ENCODE measurements at places on chromosomes 16 and 17.

GRCh38 chr16:72705801-72706200 is 342.1 kb downstream of the ZFHX3 start:
- no peak for DNase-seq

DNA sequence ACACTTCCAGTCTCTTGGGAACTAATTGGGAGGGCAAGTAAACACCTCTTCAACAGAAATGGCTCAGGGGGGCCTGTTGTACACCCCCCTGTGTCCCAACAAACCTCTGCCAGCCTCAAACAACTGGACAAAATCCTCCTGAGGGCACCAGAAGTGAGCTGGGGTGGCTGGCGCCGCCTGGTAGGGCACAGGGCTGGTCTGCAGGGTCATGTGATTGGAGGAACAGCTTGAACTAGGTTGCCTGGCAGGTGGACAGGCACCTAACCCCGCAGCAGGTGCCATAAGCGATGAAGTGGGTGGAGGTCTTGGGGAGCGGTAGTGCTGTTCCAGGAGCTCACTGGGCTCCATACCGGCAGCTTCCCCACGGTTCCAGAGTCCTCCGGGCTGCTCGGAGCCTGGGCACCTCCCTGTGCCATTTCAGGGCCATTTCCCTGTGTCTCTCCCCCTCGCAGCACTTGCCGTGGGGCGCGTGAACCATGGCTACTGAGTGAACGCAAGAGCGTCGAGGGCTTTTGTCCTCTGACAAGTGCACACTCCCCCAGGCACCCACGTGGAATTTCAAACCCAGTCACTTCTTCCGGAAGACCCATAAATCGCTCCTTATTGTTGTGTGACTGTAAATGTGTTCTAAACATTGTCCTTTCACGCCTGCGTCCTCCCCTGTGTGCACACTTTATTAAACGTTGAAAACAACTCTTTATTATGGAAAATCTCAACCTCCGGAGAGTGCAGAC is 101.5 kb downstream of the SEC14L1 start:
- DNase-seq = no peak

DNA sequence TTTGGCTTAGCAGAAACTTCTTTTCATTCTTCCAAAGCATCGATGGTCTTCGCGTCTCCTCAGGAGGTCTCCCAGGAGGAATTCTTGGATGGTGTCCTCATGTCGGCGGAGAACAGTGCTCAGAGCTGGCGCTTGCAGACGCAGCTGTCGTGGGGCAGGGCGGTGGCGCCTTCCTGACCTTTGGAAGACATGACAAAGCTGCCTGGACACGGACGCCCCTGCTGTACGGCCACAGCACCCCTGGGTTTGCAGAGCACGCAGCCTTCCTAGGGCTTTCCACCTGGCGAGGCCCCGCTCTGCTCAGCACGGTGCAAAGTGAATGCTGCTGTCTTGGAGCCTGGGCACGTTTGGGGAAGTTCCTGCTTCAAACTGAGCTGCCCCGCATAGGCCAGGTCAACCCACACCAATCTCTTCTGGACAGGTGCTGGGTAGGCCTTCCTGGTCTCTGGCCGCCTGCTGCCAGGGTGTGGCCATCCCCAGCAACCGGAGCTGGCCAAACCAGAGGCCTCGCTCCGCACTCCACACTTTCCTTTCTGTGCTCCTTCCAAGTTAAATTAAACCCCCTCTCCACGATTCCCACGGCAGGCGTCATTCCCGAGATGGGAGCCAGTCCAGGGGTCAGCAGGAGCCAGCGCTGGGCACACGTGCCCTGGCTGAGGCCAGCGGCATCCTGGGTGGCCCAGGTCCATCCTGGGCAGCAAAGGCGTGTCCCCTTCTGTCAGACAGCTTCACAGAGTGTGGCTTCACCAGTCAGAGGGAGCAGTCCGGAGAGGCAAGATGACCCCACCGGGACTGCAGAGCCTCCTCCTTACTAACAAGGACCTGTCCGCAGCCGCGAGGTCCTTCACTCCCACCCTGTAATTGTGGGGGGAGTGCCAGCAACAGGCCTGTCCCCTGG is 15.0 kb upstream of the KREMEN2 start:
- no peak for DNase-seq

DNA sequence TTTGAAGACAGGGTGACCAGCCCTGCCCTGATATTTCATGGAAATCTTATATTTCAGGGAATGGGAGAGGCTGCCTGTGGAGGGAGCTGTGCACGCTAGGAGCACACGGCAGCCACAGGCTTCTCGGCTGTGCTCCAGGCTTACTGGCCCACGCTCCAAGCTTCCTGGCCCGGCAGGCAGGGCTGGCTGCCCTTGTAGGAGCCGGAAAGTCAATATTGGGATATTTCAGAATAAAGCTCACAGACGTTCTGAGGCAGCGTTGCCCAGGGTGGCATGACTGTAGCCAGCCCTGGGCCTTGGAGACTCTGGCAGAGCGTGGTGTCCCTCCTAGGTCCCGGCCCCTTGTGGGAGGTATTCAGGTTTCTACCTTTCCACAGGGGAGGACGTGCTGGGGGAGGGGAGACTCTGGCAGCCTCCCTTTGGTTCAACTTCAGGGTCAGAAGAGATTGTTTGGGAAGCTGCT is 95.6 kb downstream of the NPIPB11 start:
- no peak for DNase-seq

DNA sequence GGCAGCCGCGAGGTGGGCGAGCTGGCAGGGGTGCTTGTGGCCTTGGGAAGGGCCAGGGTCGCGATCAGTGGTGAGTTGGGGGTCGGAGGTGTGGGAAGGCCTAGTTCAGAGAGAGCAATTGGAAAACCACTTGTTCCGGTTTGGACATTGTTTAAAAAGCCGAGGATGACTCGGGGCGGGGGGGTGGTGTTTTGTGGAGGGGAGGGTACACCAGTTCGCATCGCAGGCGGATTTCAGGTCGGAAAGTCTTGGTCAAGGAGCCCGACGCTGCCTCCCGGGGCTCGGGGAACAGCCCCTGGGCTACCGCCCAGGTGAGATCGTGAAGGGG is 66.4 kb downstream of the KPNA2 start:
- DNase-seq = no peak

GRCh38 chr17:62043602-62044001 is 21.5 kb downstream of the MED13 start:
- DNase-seq = no peak

- DNase-seq = no peak
Measured at GRCh38 chr17:2468270-2468669, 43.4 kb downstream of the METTL16 start.

- no peak for DNase-seq
Measured at GRCh38 chr17:27407916-27408864, 48.1 kb upstream of the KSR1 start.

DNA sequence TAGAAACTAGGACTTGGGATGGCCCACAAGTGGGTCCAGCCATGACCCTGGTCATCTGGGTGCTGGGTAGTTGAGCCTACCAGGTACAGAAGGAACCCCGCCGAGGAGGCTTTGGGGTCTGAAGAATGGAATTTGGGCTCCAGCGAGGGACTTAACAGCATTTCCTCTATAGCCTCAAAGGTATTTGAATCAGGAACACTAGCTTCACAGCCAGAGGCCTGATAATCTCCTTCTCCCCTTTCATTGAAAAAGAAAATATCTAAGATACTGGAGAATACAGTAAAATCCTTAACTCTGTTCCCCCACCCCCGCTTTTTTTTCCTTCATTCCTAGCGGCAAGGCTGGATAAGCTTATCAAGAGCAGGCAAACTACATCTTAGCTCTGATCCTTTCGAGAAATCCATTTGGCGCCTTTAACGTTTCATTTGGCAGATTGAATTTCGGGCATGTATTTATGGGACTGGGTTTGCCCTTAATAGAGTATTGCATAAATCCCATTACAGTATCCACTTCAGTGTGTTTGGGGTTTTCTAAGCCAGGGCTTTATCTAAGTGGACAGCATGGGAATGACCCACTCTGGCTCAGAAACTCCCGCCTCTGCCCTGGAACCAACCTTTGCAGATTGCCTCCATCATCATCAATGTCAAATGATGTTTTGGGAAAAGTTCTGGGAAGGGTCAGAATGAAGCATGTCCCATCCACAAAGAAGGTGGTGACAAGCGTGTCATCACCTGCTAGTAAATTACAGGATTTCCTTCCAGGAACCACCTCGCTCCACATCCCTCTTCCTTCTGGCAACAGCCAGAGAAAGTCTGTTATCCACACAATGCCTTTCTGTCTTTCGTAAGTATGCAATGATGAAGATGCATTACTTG is 36.9 kb downstream of the XYLT1 start:
- DNase-seq = no peak

- DNase-seq = no peak
Measured at GRCh38 chr17:48545022-48545375, at the start of gene HOXB2. Gene HOXB2 (minus strand): TSS chr17:48545109. CDS start chr17:48544911, 198 bp downstream.

DNA sequence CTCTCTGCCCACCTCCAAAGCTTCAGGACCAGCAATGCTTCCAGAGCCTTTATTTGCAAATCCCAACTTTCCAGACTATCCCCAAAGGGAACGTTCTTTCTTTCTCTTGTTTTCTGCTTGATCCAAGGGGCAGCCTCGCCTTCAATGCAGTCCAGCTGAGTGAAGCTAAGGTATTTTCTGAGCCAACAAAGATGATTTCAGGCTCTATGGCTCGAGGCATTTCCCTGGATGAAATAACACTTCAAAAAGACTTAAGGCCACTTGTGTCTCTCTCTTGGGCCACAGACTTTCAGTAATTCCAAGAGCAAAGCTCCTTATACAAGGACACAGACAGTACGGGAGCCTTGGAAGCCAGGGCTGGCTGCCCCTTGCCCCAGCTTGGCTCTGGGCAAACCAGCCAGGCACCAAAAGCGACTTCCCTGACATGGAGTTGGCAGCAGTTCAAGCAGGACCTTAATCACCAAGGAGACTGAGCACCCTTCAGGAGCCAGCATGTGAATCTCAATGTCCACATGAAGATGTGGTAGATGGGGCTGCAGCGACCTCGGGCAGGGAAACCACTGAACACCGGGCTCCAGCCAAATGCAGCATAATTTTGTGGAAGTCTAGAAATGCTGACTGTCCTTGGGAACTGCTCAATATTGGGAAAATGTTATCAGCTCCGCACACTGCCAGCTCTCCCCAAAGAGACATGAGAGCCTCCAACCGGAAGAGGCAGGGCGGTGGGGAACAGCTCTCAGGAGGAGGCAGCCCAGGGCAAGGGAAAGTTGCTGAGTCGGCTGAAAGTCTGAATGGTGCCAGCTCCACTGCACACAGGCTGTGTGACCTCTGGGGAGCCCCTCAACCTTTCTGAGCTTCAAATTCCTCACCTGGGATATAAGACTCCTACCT is 39.0 kb downstream of the TK2 start:
- no peak for DNase-seq

GRCh38 chr17:15220785-15221184 is 44.3 kb downstream of the PMP22 start:
- DNase-seq = no peak

- no peak for DNase-seq
Measured at GRCh38 chr17:34714475-34715410, 135.4 kb downstream of the TMEM132E start.

DNA sequence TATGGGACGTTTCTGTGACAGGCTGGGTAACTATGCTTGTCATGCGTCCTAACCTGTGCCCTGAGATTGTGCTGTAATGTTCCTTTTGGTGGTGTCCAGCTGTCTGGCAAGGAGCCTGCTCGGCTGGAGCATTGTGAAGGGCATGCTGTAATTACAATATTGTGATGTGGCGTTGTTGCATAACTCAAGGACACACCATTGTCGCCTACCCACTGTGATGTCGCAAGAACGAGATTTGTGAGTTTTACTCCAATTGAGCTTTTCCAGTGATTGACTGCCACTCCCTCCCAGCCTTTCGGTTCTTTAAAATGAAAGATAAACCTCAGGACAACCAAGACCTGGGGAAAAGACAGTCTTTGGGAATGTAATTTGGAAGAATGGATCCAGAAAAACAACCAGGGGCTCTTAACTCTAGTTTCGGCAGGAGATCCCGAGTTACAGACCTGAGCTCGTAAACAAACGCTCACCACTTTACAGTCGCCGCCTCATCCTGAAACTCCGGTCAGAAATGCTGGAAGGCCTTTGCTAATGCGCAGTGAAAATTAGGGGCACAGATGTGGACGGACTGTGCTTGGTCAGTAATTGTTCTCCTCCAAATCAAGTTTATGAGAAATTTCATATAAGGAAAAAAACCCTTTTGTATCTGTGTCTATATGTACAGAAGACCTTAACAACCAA is 1.3 kb downstream of the ZNF750 start:
- no peak for DNase-seq

DNA sequence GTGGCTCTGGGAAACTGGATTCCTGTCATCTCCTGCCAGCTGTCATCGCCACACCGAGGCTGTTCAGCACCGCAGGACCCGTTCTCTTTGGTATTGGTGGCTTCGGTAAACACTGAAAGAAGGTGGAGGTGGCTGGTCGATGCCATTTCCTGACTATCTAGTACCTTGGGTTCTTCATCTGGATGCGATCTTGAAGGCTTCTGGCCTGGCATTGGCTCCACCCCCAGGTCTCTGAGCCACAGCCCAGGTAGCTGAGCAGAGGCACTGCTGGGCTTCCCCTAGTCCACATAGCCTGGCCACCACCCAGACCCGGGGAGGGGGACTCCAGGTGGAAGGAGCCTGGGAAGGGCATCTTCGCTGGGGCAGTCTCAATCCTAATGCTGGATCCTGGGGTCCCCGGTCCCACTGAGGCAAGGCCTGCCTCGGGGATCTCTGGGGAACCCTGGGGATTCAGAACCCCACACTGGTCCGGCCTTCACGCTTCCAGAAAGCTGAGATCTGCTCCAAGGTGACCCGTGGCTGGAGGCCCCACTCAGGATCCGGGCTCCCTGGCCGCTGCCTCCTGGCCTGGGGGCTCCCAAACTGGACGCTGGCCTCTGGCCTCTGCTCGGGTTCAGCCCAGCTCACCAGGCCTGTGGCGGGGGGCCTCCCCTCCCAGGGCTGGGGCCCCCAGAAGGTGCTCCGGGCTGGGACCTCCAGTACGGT is 1.8 kb downstream of the C16orf54 start:
- no peak for DNase-seq

- no peak for DNase-seq
Measured at GRCh38 chr17:54028986-54029580, 206.4 kb downstream of the KIF2B start.

DNA sequence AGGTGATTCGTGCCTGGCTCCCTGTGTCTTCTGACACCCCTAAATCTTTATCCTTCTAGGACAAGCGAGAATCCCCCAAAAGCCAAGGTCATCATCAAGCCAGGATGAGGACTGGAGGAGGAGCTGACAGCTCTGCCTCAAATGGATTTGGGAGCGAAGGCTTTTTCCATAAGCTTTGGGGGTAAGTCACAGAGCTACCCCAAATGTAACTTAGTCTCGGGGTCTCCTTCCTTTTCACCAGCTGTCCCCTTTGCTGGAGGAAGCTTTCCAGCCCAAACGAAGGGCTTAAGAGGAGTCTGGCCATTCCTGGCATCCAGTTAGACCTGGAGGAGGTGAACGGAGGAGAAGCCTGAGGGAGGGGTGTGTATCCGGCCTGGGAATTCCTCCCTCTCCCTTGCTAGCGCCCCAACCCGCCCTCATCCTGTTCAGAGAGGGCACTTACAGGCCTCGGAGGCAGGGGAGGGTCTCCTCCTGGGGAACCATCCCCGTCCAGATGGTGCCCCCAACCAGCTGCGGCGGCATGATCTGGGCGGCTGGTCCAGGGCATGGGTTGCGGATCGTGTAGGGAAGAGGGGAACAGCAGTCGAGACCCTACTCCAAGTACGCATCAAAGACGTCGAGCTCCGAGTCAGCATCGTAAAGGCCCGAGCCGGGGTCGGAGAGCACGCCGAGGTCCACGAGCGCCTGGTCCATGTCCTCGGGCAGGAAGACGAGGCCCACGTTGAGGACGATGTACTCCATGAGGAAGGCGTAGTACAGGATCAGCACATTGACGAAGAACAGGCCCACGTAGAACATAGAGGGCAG is 938 bp downstream of the DEXI start:
- DNase-seq = no peak

GRCh38 chr16:21987498-21987897 is 13.4 kb downstream of the PDZD9 start:
- no peak for DNase-seq

All from stimulated activated CD4-positive, alpha-beta T cell treated with anti-CD3 and anti-CD28 coated beads, Interleukin-1b, Interleukin-23, amount 100 ng/mL, for 1 hour (primary cell).